Amygdala (tissue), 56 donors: ENCODE measurements at places on chromosomes 3 and 15.

DNA sequence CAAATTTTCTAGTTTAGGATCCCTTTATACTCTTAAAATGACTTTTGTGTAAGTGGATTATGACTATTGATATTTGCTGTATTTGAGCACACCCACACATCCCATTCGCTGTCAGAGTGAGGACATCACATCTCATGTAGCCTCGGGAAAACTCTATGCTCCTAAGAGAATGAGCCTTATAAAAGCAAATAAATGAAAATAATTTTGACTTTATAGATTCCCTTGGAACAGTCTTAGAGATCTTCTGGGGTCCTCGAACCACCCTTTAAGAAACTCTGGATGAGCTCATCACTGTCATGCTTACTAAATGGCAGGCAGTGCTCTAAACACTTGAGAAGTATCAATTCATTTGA lies 16.1 kb upstream of the EXOG start:
- no peak for DNase-seq

DNA sequence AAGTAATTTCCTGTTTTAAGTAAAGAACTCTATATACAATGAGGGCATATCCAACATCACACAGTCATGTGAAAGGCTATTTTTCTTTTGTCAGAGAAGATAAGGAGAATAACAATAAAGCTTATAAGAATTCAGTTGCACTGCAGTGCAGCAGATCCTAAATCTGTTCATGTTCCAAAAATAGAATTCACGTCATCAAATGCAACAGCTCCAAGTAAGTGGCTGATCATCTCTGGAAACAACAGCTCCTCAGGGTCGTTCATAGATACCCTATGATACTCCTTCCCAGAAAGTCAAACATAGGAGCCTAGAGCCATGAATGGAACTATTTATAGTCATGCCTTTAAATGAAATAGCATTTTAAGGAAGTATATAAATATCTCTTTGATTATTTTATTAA lies 100.2 kb downstream of the FMN1 start:
- DNase-seq: no peak

- no peak for DNase-seq
Observed at GRCh38 chr15:78265752-78266224, 1.4 kb downstream of the DNAJA4 start.

- no peak for DNase-seq
Observed at GRCh38 chr3:88267847-88268246, 118.1 kb downstream of the C3orf38 start.

GRCh38 chr3:50588759-50589433 lies 19.6 kb downstream of the HEMK1 start:
- no peak for DNase-seq

DNA sequence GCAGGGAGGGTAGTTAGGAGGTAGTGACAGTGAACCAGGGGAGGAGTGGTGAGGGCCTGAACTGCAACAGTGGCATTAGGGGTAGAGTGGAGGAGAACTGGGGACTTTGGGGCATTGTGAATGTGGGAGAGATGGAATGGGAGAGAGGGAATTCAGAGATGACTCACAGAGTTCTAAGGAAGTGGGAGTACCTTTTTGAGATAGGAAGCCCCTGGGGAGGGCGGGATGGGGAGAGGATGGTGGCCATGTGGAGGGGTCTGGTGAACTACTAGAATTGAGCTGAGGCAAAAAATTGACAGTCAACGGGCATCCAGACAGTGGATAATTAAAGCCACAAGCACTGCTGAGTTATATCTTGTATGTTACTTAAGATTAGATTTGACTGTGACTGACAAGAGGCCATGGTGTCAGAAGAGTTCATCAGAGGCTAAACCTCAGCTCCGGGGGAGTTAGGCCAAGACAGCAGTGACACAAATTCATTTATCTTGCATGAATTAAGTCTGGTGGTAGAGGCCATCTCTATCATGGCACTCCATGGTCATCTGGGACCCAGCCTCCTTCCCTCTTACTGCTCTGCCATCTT lies 34.0 kb downstream of the PLEKHO2 start:
- no peak for DNase-seq

DNA sequence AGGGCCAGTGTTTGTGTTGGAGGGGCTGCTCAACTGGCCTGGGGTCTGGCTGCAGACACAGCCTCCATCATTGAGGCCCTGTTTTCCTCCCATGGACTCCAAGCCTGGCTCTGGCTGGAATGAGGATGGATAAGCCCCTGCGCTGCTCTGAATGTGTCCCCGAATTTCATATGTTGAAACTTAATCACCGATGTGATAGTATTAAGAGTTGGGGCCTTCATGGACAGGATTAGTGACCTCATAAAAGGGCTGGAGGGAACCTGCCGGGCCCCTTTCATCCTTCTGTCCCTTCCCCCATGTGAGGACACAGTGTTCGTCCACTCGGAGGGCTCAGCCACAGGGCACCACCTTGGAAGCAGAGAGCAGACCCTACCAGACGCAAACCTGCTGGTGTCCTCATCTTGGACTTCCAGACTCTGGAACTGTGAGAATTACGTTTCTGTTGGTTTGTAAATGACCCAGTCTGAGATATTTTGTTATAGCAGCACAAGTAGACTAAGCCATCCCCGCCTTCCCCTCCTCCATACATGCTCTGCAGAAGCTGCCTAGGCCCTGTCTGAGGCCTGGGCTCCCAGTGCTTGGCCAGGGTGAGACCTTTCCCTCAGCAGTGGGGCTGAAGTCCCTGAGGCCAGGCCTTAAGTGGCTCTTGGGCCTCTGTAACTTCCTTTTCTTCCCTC lies 3.8 kb upstream of the LCTL start:
- DNase-seq: no peak

GRCh38 chr15:25624504-25625177 lies 185.8 kb upstream of the UBE3A start:
- no peak for DNase-seq

- no peak for DNase-seq
Observed at GRCh38 chr3:155243512-155243921, 50.0 kb downstream of the STRIT1 start.
